ENCODE measurements at places on chromosomes 6 and 20.

DNA sequence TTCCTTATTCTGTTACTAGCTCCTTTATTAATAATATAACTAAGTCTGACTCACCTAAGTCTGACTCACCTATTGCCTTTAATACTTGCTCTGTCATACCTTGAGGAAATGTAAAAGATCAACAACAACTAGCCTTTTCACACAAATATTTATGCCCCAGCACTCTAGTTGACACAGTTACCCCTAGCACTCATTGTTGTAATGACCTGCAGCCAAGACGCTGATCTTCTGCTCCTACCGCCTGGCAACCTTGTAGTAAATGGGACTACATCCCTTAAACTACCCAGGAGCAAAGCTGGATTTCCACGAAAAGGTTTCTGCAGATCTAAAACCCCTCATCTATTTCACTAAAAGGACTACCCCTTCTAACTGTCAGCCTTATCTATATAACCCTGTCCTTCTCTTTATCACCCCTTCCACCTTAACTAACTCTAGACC lies 90.0 kb downstream of the PLG start:
- DNase-seq: no peak

GRCh38 chr20:34543463-34544056 lies 15.0 kb upstream of the MAP1LC3A start:
- no peak for DNase-seq

- DNase-seq: no peak
Observed at GRCh38 chr6:136511926-136512325, 38.3 kb downstream of the MAP7 start.

DNA sequence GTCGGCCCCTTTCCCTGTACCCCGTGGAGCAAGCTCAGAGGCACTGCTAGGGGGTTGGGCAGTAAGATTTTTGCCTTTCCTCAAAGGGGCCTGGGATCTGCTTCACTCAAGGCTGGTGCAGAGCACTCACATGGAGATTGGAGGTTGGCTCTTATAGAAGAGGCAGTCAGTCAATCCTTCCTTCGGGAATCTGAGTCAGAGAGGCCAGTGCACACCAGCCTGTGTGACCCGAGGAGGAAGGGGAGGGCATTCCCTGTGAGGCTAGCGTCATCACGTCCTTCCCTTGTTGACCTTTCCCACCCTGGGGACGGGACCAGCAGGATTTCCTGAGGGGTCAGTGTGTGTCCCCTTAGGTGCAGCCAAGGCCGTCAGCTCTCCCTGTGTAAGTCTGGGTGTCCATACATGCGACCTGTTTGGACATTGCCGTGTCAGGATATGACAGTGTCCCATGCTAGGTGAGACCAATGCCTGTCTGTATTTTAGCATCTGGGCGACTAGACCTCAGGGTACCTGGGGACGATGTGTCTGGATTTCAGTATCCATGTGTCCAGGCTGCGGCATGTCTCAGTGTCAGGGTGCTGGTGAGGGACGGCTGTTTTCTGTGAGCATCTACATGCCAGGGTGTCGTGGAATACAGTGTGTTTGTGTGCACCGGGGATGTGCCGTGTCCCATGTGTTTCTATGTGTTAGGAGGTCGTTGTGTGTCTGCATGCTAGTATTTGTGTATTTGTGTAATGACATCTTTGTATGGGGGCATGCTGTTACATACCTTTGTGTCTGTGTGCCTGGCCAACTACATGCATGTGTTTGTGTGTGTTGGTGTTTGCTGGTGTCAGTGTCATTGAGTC lies 2.8 kb upstream of the ZNF512B start:
- no peak for DNase-seq

GRCh38 chr6:29071831-29072723 lies 15.0 kb downstream of the OR2B3 start:
- DNase-seq: no peak

- no peak for DNase-seq
Observed at GRCh38 chr6:26199773-26200764, 112.8 kb downstream of the HFE start.

- no peak for DNase-seq
Observed at GRCh38 chr20:24049081-24049480, 60.5 kb upstream of the GGTLC1 start.

- no peak for DNase-seq
Observed at GRCh38 chr6:9540126-9540525, 874.7 kb downstream of the TFAP2A start.

GRCh38 chr6:3045369-3045768 lies 22.9 kb upstream of the RIPK1 start:
- no peak for DNase-seq

DNA sequence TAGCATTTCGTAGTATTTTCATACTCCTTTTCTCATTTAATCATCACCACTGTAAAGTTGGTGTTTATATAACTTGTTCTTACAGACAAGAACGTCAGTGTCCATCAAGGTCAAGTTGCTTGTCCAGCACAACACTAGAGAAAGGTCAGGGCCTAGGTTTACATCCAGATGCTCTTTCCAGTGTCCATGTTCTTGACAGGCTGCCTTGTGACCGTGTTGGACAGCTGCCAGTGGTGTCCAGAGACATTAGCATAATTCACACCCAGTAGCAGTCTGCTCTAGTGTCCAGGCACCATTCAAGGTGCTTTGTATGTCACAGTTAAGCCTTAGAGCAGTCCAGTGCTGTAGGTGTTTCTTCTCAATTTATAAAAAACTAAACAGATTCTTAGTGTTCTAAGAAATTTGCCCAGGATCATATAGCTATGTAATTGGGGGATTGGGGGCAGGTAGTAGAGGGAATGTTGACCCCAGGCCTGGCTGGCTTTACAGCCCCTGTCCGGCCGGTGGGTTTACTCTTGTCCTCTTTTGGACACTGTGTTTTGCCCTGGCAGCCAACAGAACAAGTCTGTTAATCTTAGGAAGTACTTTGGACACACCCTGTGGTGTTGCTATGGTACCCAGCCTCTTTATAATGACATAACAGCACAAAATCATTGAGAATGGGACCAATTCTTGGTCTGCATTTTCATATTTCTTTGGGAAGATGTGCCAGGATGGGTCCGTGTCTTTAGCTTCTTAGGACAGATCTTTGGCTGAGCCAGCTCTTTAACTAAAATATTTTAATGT lies 8.0 kb downstream of the STK35 start:
- DNase-seq: no peak

- DNase-seq: no peak
Observed at GRCh38 chr6:449486-450419, 58.2 kb downstream of the IRF4 start.

GRCh38 chr6:149218471-149218870 lies 99.0 kb upstream of the TAB2 start:
- no peak for DNase-seq

GRCh38 chr6:125140808-125141207 lies 12.8 kb upstream of the TPD52L1 start:
- DNase-seq: no peak

GRCh38 chr20:14701326-14701725 lies 363.9 kb upstream of the FLRT3 start:
- no peak for DNase-seq

- no peak for DNase-seq
Observed at GRCh38 chr6:39446909-39447308, 124.4 kb upstream of the KCNK16 start.

- DNase-seq: no peak
Observed at GRCh38 chr20:56217829-56218228, 30.7 kb upstream of the MC3R start.

DNA sequence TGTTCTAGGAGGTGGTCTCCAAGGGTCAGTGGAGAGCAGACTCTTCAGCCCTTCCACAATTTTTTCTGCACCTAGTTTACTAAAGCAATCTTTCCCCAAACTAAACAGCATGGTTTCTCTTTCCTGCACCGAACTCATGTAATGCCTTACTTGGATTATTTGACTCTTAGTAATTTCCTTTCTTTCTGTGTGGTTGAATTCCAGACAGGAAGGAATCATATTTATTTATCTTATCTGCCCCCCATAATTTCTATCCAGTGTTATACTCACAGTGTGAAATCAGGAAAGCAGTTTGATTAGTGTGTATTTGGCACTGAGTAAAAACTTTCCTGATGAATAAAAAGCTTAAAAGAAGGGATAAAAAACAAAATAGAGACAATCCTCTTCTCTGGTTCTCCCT lies 140.3 kb upstream of the STMND1 start:
- no peak for DNase-seq

DNA sequence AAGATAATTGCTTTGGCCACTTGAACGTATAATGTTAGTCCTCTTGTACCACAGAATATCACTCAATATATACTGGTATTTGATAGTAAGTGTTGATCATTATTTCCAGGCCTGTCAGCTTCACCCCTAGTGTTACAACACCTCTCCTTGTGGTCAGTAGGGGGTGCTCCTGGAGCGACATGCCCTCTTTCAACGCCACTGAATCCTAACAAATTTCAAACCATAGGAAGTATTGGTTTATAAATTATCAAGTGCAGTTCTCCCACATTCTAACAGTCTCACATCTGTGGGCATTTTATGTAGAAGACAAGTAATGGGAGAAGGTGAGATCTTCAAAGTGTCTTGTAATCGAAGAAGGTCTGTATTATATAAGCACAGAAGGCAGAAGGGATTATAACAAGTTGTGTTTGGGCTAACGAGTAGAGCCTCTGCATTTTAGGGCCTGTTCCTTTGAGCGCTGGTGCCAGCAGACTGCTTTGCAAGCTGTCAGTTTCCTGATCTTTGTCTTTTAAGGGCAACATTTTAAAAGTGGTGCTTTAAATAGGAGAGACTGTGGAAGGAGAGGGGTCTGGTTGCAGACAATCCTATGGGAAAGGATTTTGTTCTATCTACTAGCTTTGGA lies 57.1 kb upstream of the CEP162 start:
- no peak for DNase-seq

DNA sequence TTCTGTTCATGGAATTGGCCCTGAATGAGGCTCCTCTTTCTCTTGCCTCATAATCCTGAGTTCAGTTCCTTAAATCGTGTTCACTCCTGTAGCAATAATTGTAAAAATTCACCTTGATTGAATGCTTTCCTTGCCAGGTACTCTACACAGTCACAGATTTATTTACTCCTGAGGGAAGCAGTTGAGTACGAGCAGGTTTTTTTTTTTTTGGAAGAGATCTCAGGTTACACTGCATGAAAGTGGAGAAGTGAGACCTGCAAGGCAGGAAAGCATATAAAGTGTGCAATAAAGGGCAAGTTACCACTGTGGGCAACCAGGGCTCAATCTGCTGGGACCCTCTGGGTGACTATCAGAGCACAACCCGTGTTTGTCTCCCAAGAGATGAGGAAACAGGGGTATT lies 93.0 kb upstream of the DOK5 start:
- DNase-seq: no peak

DNA sequence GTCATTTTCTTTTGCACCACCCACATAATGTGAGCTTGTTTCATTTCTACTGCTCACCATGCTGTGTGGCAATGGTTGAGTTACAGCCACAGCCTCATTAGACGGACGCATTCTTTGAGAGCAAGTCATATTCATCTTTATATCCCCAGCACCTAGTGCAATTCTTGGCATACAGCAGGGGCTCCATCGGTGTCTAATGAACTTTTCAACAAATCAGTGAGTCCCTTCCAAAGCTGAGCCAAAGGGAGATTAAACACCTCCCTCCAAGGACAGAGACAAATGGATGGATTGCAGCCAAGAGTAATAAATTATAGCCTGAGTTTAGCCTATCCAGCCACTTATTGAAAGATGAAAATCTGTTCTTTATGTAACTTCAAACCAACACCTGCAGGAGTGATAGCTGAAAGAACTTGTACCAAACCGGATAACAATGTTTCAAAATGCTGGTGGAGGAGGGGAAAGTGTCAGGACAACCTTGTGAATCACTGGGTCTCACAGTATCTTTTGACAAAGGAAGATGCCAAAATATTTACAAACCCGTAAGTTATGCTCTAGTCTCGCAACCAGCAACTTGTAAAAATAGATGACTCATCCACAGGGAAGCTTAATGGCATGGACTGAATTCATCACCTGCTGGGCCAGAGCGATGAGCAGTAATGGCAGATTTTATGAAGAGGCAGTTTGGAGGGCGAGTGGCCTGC lies 139.0 kb downstream of the PXDC1 start:
- no peak for DNase-seq

GRCh38 chr6:25147223-25147622 lies 132.0 kb upstream of the CARMIL1 start:
- no peak for DNase-seq

DNA sequence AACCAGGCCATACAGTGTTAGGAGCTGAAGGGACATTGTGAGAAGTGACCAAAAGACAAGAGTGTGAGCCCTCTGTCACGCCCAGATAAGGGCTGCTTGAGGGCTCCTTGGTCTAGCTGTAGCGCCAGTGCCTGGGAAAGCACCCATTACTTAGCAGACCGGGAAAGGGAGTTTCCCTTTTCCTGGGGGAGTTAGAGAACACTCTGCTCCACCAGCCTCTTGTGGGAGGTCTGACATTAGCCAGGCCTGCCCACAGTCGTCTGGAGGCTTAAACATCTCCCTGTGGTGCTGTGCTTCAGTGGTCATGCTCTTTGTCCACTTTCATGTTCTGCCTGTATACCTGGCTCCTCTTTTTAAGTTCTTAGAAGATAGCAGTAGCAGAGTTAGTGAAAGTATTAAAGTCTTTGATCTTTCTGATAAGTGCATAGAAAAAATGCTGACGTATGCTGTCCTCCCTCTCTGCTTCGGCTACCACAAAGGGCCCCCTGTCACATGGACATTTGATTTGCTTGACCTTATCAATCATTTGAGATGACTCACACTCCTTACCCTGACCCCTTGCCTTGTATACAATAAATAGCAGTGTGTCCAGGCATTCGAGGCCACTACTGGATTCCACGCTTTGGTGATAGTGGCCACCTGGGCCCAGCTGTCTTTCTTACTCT lies 201.5 kb upstream of the ECI2 start:
- no peak for DNase-seq

DNA sequence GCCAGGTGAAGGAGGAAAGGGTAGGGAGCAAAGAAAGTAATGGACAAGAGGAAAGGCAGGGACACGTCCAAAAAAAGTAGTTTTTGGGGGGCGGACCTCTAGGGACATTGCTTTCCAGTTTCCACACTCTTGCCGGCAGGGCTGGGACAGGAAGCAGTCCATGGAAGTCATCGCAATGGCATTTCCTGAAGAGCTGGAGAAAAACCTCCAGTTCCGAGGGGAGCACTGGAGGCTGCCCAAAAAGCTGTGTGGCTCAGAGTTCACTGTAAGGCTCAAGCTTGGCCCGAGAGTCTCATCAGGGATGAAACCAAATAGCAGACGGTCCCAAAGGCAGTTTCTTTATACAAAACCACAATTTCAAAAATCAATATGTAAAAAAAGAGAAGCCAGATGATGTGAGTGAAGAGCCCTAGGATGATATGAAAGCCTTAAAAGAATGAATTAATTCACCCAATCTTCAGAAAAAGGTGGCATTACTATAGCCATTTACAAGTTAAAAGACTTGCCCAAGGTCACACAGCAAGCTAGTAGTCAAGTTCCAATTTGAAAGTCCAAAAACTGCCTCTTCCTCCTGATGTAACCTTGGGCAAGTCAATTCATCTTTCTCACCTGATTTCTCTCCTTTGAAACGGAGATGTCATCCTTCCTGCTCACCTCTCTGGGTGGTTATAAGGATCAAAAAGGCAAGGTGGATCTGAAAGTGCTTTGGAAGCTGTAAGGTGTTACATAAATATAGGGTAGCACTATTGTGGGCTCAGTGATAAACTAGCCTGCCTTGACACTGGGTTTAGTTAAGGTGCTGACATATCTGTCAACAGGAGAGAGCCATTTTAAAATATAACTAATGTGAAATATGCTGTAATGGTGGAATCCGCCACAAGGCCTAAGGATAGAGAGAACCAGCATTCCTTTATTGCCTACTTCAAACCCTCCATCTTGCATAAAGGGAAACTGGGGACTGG lies 9.1 kb downstream of the BCL2L1 start:
- DNase-seq: no peak

Data from thymus (tissue), 14 donors.